Stimulated activated CD8-positive, alpha-beta memory T cell treated with anti-CD3 and anti-CD28 coated beads, Interleukin-15, amount 100 ng/mL, for 24 hours (primary cell): ENCODE measurements at places on chromosomes 16 and 17.

- no peak for DNase-seq
Measured at GRCh38 chr16:52705122-52705521, 158.2 kb upstream of the TOX3 start.

DNA sequence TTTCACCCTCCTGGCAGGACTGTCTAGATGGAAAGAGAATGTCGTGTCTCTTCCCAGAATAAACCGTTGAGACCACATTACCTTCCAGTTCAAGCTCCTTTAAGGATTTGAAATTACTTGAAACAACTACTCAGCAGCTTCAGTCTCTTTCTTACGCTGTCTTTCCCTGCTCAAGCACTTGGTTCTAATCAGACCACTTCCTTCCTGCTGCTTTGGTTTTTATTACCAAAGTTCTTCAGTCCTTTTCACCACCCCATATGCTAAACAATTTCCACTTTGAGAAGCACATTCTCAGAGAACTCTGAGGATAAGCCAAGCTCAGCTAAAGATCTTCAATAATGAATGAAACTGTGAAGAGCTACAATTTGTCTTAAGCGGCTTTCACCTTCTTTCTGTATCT is 105.4 kb downstream of the STX8 start:
- no peak for DNase-seq

DNA sequence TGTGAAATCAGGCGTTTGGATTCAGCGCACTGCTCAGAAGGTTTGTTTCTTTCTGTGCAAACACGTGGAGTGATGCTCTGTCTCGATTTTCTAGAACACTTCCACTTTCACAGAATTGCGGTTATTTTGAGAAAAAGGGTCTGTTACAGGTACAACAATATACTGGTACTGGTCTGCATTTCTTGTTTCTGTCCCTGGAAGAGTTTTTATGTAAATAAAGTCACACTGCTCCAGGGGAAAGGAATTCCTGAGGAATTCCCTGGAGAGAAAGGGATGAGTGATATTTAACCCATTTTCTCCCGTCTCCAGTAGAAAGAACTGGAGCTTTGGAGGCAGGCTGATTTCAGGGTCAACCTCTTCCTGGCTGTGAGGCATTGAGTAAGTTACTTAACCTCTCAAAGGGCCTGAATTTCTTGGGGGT is 16.2 kb upstream of the RMI2 start:
- DNase-seq = no peak

DNA sequence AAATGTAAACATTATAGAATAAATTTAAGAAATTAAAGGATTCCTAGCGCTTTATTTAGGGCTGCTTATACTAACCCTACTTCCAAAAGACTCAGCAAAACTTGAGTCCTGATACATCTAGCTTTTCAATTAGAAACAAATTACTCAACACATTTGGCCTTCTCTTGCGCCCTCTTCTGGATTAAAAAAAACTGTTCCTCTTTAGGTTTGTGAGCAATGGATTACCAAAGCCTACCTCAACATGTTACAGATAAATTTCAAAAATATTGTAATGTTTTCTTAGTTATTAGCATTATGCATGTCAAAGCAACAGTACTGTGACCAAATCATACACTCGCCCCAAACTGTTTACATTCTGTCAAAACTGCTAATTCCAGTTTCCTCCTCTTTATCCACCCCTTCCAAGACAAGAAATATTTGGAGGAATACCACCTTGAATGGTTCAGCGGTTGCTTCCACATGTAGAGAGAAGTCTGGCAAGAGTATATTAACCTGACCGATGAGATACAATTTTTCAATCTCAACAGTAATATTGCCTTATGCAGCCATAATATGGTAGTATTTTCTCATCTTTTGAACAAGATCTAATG is 2.7 kb downstream of the NUFIP2 start:
- no peak for DNase-seq

DNA sequence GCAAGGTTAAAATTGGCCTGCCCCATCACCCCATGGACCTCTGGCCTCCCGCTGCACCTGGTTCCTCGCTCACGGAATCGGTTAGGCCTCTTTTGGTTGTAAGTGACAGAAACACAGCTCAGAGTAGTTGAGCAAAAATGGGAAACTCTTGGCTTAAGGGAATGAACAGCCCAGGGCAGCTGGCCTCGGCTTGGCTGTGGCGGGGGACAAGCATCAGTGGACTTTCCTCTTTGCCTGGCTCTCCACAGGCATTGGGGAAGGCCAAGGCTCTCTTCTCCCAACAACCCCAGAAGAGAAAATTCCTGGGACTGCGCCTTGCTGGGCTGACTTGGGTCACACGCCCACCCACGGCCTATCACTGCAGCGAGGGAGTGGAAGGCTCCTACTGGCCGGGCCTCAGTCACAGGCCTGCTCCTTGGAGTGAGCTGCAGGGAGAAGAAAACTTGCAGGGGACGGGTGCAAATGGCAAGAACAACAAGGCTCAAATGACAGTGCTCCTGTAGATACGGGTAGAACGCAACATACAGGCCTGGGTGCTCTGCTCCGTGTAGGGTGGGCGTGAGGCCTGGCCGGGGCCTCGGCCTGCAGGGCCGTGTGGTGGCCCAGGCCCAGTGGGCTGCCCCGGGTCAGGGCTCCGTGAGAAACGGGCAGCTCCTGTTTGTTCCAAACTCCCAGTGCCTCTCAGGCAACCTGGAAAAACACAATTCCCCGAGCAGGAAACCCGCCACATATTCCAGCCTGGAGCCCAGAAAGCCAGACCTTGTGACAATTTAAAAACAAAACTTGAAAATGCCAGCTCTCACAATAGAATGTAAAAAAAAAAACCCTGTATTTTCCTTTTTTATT is 25.0 kb upstream of the ATP2A3 start:
- no peak for DNase-seq

- DNase-seq = no peak
Measured at GRCh38 chr17:47204722-47205418, 4.3 kb upstream of the MYL4 start.

GRCh38 chr16:46730126-46730525 is 18.0 kb downstream of the MYLK3 start:
- no peak for DNase-seq

DNA sequence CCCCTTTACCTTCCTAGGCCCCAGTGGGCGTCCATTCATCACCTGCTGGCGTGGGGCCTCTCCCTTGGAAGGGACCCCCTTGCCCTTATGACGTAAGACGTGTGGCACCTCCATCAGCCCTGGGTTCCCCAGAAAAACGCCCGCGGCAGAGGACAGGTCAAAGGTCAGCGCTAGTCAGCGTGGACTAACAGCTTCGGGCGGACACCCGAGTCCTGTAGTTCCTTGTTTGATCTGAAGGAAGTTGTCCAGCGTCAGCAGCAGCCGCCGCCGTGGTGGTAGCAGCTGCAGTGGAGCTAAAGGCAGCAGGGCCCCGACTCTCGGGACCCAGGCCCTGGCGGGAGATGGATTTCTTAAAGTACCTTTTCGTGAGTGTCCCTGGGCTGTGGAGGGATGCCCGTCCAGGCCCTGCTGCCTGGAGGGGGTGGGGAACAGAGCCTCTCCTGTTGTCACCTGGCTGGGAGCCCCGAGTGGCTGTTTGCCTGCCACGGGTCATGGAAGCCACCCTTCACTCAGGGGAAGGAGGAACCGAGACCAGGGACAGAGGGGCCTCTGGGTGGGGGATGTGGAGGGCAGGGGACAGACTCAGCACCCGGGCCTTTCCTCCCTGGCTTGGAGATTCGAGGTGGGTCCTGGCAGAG is 123.6 kb downstream of the OR1D5 start:
- DNase-seq = no peak
